ENCODE measurements at places on chromosomes 5 and 9. TPM values are rescaled to one million over a fixed set of nuclear protein-coding genes. Genes with fewer than 3 reads are reported as not detected.
A peak's percentile ranks its signal among the peaks of the same experiment; 100 is the strongest.

GRCh38 chr5:98309785-98310598 is 463.5 kb upstream of the RGMB start:
- no peak for DNase-seq

- DNase-seq: no peak
These were observed 170.2 kb upstream of the CD180 start for GRCh38 chr5:67366691-67367395.

GRCh38 chr5:2749514-2750025 is 1.9 kb downstream of the IRX2 start:
- no peak for DNase-seq

GRCh38 chr5:134226441-134227192 is 744 bp upstream of the PPP2CA start:
- DNase-seq: peak; percentile 92

Gene NEURL1B
- polyA plus RNA-seq: 28.1 TPM
